AG20443 (cell line): ENCODE measurements at places on chromosomes 4 and X.

GRCh38 chrX:133477986-133478385 lies 62.7 kb upstream of the GPC4 start:
- DNase-seq: no peak

DNA sequence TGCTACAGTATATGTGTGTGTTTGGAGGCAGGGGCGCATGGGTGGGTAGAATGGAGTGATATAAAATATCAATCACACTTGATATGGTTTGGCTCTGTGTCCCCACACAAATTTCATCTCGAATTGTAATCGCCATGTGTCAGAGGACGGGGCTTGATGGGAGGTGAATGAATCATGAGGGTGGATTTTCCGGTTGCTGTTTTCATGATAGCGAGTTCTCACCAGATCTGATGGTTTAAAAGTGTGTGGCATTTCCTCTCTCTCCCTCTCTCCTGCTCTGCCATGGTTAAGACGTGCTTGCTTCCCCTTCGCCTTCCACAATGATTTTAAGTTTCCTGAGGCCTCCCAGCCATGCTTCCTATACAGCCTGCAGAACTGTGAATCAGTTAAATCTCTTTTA lies 14.8 kb downstream of the SOWAHB start:
- no peak for DNase-seq

GRCh38 chr4:185504098-185505047 lies 30.9 kb downstream of the PDLIM3 start:
- DNase-seq: no peak

GRCh38 chrX:3526071-3526470 lies 179.6 kb upstream of the MXRA5 start:
- peak; percentile 48 for DNase-seq

- DNase-seq: no peak
These were observed 22.3 kb upstream of the TADA2B start for GRCh38 chr4:7020856-7021255.

DNA sequence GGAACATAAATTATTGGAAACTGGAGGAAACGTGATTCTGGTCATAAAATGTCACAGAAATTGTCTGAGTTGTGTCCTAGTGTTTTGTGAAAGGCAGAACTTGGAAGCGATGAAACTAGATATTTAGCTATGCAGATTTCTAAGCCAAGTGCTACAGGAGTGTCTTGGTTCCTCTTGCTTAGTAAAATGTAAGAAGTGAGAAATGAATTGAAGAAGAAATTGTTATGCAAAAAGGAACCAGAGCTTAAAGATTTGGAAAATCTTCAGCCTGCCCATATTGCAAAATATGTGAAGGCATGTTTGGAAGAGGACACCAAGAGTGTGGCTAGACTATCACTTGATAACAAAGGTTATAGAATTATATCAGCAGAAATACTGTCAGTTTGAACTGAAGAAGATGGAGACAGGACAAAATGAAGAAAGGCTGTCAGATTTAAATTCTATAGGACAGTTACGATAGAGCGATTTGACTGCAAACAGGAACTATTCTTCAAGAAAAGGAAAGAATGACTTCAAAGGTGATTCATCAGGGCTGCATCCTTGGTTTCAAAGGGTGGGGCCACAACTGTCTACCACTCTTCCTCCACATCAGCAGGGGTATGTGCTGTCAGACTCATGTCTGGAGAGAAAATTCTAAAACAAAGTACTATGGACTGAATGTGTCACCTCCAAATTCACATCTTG lies 9.4 kb upstream of the CDS1 start:
- DNase-seq: no peak

- DNase-seq: no peak
These were observed 33.1 kb downstream of the MSL3 start for GRCh38 chrX:11791090-11791489.

DNA sequence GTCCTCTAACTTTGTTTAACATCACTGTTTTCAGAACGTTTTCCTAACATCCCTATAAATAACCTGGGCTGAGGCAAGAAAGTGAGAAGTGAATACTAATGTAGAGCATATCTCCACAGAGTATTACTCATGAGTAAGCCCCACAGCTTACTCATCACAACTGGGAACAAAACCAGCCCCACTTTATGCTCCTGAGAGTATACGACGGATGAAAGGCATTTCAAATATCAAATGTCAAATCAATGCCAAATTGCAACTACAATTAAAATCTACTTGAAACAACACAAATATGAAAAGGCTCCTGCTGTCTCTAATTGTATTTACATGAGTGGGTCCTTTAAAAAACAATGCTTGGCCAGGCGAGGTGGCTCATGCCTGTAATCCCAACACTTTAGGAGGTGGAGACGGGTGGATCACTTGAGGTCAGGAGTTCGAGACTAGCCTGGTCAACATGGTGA lies 41.2 kb downstream of the SH3RF1 start:
- DNase-seq: peak; percentile 86

- DNase-seq: peak; percentile 8
These were observed 591 bp upstream of the NWD2 start for GRCh38 chr4:37243722-37244582.

DNA sequence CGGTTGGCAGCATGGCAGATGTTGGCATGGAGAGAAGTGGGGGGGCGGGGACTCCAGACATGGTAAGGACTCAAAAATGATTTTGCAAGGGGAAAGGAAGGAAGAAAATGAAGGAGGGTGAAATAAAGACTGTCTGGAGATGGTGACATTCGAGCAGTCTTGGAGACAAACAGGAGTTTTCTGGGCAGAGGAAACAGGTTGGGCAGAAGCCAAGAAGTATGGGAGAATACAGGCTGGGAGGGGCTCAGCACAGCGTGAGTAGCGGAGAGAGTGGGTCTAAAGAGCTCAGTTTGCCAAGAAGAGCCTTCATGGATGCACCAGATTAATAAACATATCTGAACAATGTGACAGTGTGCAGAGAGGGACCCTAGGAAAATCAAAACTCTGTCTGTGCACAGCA lies 13.3 kb upstream of the CRMP1 start:
- no peak for DNase-seq

DNA sequence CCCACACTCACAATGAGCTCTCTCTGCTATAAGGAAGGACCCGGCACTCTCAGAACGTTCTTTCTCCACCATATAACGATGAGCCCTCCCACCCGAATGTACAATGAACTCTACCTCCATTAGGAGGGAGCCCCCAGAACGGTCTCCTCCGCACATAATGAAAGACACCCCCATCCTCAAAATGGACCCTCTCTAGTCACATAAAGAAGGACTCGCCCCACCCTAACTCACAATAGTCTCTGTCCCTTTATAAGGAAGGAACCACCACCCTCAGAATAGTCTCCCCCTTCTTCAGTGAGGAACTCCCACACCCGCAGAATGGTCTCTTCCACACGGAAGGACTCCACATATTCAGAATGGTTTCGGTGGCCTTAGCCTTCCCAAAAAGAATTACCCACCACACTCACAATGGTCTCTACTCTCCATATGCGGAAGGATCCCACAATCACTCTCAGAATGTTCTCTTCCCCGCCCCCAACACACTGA lies 477 bp downstream of the SLC35A2 start:
- peak; percentile 20 for DNase-seq

DNA sequence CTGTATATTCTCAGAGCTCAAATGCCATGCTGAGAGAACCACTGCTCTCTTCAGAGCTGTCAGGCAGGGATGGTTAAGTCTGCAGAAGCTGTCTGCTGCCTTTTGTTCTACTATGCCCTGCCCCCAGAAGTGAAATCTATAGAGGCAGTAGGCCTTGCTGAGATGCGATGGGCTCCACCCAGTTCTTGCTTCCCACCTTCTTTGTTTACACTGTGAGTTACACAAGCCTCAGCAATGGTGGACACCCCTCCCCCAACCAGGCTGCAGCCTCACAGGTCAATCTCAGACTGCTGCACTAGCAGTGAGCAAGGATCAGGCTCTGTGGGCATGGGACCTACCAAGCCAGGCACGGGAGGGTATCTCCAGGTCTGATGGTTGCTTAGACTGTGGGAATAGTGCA lies 271.6 kb downstream of the CENPC start:
- DNase-seq: no peak

DNA sequence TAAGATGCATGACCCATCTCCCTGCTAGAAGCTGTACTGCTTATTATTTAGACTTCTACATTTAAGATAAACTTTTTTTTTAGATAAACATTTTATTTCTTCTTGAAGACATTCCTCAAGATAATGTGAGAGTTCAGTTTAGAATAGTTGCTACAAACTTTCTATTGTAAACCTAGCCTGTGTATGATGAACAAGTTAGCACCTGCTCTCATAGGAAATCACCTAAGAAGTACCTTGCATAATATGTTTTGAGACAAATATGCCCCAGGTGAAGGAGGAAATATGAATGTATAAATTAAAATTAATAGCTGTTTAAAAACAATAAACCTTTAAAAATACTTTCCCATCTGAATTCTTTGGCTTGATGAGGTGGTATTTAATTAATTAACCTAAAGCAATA lies 35.6 kb downstream of the RASGEF1B start:
- DNase-seq: no peak

DNA sequence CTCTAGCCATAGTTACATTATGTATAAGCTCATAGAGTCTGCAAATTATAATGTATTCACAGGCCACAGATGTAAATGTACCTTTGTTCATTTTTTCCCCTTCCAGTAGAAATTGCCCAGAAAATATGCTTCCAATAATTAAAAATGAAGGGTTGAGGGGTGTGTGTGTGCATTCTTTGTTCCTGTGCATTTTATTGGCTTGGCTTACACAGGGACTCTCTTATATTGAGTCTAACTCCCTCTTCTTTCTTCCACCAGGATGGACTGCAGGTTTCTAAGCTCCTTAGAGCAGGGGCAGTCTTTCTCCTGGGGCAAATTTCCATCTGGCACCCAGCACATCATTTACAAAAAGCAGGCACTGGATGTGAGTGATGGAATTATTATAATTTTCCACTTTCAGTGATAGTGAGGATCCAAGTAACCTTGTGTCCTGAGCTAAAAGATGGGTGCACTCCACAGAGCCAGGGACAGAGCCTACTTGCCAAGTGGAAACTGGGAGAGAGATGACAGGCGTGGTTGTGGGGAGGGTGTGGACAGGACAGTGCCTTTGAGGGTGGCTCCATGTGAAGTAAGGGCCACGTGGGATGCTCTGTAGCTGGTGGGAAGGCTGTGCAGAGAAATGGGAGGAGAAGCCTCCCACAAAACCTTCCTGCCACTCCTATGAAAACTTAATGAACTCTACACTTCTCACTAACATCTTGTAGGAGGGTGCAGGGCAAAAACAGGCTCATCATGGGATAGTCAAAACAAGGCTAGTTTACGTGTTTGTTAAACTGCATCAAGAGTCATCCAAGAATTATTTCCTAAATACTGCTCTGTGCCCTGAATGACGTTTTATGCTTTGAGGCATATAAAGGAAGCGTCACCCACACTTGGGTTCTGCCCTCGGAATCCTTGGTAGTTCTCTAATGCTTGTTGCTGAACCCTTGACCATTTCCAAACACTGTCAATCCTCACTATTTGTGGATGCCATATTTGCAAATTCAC lies 16.0 kb downstream of the IGFBP7 start:
- no peak for DNase-seq

DNA sequence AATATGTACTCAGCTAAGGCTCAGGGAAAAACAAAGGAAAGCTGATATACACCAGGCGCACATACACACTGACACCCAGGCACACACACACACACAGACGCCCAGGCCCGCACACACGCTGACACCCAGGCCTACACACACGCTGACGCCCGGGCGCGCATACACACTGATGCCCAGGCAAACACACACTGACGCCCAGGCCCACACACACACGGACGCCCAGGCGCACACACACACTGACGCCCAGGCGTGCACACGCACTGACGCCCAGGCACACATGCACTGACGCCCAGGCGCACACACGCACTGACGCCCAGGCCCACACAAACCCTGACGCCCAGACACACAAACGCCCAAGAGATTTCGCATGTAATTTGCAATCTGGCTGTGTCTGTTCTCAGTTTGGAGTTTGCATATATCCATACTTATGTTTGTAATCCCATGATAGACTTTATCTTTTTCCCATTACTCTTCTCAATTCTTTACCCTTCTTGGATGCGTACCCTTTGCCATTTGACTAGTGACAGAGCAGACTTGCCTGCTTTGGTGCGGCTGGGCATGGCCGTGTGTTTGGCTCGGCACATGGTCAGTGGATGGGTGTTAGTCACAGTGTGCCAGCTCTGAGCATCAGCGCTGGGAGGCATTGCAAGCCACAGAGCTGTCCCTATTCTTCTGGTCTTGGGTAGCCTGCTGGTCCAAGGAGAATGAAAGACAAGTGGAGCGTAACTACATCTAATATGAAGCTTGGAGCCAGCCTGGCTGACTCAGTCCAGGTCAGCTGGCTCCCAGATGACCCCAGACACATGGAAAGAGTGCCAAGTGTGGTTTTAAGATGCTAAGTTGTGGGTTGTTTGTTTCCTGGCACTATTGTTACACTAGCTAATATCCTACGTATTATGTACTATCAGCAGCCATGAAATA lies 632.4 kb upstream of the ZFP42 start:
- no peak for DNase-seq

GRCh38 chrX:16087076-16087475 lies 36.3 kb upstream of the GRPR start:
- no peak for DNase-seq
